ENCODE measurements at places on chromosomes 5 and 9.
A peak's percentile ranks its signal among the peaks of the same experiment; 100 is the strongest.

GRCh38 chr5:164679461-164679860 is 1174.0 kb downstream of the MAT2B start:
- DNase-seq, result no peak

DNA sequence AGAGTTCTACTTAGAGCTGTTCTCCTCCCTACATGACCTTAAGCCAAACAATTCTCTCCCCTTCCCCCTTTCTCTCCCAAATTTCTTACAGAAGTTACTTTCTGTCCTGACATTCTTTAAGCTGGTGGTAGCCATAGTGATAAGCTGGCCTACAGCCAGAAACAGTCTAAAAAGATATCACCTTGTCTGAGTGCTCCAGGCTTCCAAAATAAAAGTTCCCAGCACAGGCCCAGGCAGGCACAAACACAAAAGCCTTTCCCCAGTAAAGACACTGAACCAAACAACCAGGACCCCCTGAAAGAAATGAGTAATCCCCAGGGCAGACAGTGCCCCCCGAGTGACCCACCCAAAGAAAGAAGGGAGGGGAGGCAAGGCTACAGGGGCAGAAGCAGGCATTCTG is 19.2 kb downstream of the SIL1 start:
- DNase-seq, result no peak

DNA sequence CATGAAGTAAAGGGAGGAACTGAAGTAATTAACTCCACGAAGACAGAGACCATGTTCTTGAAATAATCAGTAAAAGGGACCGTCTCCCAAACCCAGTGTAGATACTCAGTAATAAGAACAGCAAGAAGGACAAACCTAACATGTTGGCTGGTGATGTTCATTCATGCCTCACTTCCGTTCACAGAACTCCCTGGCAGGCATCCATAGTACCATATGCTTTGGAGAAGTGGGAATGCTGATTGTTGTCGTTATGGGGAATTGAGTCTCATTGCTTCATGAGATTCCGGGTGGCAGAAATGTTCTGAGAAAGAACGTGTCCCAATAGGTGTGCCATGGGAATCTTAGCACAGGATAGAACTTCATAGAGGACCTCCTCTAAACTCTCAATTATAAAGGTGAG is 452.3 kb downstream of the ZSWIM6 start:
- DNase-seq, result no peak

GRCh38 chr9:87674565-87675299 is 51.2 kb upstream of the CTSL start:
- no peak for DNase-seq

DNA sequence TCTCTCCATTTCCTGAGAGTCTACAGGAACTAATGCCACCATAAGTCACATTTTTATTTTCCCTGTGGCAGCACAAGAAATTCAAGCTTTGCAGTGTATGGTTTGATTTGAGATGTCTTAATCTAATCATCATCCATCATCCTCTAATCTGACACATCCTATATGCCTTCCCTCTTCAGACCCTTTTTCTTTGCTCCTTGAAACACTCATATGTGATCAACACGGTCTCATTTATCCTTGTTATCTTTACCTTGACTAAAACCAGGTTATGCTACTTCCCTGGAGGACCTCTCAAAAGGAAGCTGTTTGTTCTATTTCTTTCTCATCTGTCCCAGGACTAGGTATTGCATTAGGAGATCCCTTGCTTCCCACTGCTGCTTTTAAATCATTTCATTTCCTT is 146.9 kb upstream of the MRPS30 start:
- no peak for DNase-seq

GRCh38 chr9:37421914-37422288 is 595 bp upstream of the GRHPR start:
- DNase-seq, result no peak

DNA sequence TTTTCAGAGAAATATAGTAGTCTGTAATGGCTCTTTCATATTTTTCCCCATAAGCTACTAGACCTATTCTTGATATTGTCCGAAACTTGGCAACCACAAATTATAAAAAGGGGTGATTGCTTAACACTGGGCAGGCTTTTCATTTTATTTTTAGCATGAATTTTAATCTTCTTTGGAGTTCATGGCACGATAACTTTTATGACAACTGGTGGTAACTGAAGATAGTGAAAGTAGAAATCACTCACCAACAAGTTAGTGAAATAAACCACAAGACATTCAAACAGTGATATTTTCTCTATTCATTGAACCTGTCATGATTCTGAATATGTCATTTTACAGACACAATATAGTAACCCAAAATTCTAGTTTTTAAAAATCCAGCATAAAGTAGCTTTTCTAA is 213.9 kb downstream of the PRDM9 start:
- DNase-seq, result no peak

DNA sequence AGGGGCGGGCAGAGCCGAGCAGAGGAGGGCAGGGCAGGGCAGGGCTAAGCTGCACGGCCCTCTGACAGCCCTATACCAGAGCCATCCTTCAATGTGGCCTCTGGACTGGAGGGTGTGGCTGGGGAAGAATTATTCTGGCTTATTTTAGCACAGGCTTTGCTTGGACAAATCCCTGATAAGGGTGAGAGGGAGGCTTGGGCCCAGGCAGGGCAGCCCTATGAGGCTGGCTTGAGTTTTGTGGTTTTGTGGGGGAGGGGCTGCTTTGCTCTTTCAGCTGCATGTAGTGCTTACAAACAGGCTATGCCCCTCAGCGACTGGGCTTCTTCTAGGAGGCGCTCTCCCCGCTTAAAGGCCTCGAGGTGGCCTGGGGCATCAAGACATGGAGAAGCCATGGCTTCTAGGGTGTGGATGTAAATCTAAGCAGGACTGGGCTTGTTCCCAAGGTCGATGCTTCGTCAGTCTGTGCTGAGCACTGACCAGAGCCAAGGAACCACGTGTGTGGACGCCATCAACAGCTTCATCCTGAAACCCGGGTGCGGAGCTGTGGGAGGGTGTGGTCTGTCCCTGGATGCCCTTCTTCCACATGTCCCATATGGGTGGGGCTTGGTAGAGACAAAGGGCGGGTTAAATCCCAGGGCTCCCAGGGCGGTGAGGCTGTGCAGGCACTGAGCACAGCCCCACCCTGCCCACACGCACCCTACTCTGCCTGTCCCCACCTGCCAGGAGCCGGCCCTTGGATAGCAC is 45.7 kb upstream of the IPPK start:
- no peak for DNase-seq

DNA sequence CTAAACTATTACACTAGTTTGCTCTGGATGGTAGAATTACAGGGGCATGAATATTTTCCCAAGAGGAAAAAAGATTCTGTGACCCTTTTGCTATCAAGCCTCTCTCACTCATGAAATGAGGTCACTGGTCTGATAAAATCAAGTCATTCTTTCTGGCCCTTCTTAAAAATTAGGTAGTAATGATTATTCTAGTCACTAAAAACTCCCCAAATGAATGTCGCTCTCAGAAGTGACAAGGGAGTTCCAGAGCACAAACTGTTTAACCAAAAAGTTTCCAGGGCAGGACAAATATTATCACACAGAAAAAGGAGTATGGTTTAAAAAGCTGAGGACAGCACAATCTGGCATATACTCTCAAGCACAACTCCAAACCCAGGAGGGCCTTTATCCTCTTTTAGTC is 12.5 kb downstream of the ERMP1 start:
- no peak for DNase-seq

DNA sequence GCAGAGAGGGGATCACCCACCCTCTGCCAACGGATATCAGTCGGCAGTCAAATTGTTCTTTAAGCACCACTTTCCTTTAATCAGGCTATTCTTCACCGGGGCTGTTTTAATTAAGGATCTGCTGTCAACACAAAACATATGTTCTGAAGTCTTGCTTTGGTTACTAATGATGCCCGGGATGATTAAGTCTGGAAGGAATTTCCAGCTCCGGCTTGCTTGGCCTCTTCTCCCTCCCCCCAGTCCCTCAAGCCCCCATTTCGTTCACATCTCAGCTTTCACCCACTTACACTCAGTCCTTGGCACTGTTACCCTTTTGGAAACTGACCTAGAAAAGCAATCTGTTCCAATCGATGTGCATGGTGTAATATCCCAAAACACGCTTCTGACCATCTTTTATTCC is 74.7 kb downstream of the MSX2 start:
- no peak for DNase-seq

- DNase-seq, result no peak
Measured at GRCh38 chr9:131946180-131946579, 133.5 kb downstream of the MED27 start.

DNA sequence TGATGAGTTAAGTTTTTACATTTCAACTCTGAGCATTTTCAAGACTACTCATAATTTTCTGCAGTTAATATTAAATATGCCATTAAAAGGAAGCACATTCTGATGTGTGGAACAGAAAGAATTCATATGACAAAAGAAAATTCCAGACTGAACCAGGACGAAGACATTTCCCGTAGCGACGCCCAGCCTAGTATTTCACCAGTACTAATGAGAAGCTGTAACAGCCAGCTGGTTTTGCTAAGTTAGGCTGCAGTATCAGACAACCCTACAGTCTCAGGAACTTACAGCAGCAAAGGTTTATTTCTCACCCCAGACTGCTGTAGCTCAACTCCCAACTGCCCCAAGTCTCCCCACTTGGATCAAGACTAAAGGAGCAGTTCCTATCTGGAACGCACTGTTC is 91.6 kb downstream of the TMEM174 start:
- no peak for DNase-seq

- DNase-seq, result no peak
Measured at GRCh38 chr5:88664645-88665044, 218.3 kb downstream of the MEF2C start.

- no peak for DNase-seq
Measured at GRCh38 chr9:98559561-98559960, 149.2 kb downstream of the GABBR2 start.

GRCh38 chr5:119390404-119390803 is 34.6 kb downstream of the TNFAIP8 start:
- DNase-seq, result no peak

DNA sequence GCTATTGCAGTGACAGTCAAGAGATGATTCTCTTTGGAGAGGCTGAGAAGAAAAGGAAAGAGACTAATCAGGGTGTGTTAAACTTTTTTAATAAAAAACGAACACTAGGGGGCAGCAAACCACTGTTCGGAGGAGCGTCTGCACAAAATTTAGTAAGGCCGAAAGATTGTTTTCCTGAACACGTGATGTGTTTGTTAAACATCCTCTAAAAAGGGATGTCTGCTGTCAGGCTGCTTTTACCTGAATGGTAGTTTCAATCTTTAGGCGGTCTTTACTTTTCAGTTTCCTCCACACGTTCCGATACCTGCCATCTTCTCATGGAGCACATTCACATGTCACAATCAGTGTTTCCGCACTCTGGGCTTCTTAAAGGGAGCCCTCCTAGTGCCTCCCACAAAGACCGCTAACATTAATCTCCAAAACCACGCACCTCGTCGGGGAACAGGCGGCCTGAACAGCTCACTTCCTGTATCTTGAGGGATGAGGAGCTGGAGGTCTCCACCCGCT is 125.2 kb downstream of the GPBP1 start:
- DNase-seq, result no peak

GRCh38 chr9:2354216-2354615 is 267.4 kb upstream of the VLDLR start:
- no peak for DNase-seq

GRCh38 chr5:124719113-124719967 is 27.1 kb downstream of the ZNF608 start:
- no peak for DNase-seq

DNA sequence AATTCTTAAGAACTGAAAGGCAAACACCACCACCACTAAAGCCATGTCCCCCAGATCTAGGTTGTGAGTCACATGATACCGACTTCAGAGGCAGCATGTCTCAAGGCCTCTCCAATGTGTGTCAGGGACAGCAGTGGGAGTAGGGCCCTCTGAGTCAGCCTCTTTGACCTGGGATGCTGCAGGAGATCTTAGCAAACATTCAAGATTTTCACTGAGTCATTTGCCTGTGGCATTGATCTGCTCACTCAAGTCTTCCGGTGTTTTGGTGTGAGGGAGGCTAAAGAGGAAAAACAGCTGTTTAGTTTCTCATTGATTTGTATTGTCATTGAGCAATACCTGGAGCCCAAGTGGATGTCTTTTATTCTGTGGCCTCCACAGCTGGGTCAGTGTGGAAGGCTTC is 36.1 kb downstream of the TMC1 start:
- DNase-seq, result peak; percentile 11

DNA sequence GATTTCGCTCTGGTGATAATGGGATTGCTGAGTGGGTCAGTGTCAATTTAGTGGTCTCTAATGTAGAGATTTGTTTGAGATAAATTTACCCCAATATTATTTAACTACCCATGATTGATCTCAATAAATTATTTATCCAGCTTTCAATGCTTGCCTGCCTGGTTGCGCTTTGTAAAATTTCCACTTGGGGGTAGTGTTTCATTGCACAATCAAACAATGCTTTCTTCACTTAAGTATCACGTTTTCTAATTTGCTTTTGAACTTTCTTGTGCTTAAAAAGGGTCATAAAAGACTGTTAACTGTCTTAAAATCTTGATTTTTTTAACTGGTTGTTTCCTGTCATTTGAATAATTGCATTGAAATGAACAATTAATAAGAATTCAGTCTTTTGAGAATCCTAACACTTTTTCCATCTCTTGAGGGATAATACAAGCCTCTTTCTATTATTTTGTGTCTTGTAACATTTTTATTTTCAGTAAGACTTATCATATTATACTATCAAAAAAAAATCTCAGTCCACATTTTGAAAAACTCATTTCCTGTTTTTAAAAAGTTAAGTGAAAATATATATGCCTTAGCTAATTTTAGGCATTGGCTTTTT is 18.7 kb downstream of the HSD17B4 start:
- no peak for DNase-seq

GRCh38 chr9:124624735-124624992 is 117.5 kb upstream of the NR5A1 start:
- DNase-seq, result no peak

- no peak for DNase-seq
Measured at GRCh38 chr9:2810420-2811075, 33.3 kb downstream of the PUM3 start.

- no peak for DNase-seq
Measured at GRCh38 chr9:81083854-81084512, 605.4 kb downstream of the TLE1 start.

DNA sequence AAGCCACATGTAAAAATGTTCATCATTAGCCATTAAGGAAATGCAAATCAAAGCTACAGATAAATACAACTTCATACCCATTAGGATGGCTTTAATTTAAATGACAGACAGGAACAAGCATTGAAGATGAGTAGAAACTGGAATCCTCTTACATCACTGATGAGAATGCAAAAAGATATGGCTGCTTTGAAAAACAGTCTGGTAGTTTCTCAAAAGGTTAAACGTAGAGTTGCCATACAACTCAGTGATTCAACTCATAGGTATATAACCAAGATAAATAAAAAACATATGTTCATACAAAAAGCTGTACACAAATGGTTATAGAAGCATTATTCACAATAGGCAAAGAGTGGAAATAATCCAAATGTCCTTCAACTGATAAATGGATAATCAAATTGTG is 228.8 kb upstream of the ZNF462 start:
- DNase-seq, result no peak

DNA sequence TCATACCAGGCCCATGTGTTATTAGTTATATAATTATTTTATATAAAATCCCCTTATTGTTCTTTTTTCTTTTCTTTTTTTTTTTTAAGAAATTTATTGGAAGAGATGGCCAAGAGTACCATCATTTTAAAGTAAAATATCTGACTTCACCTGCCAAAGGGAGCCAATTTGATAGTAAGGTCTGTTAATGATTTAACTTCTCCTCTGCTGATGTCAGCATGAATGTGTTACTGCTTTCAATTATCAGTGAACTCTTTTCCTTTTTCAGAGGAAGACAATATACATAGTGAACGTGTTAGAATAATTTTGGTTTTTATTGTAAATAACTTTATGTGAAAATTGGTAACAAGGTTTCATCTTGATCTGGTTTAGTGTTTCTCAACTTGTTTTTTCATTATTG is 409.6 kb downstream of the SH3GL2 start:
- no peak for DNase-seq

GRCh38 chr5:89397096-89397495 is 514.1 kb upstream of the MEF2C start:
- DNase-seq, result no peak
